ENCODE measurements at places on chromosomes 16 and 17. TPM values are rescaled to one million over a fixed set of nuclear protein-coding genes. Genes with fewer than 3 reads are reported as not detected.
A peak's percentile ranks its signal among the peaks of the same experiment; 100 is the strongest.

DNA sequence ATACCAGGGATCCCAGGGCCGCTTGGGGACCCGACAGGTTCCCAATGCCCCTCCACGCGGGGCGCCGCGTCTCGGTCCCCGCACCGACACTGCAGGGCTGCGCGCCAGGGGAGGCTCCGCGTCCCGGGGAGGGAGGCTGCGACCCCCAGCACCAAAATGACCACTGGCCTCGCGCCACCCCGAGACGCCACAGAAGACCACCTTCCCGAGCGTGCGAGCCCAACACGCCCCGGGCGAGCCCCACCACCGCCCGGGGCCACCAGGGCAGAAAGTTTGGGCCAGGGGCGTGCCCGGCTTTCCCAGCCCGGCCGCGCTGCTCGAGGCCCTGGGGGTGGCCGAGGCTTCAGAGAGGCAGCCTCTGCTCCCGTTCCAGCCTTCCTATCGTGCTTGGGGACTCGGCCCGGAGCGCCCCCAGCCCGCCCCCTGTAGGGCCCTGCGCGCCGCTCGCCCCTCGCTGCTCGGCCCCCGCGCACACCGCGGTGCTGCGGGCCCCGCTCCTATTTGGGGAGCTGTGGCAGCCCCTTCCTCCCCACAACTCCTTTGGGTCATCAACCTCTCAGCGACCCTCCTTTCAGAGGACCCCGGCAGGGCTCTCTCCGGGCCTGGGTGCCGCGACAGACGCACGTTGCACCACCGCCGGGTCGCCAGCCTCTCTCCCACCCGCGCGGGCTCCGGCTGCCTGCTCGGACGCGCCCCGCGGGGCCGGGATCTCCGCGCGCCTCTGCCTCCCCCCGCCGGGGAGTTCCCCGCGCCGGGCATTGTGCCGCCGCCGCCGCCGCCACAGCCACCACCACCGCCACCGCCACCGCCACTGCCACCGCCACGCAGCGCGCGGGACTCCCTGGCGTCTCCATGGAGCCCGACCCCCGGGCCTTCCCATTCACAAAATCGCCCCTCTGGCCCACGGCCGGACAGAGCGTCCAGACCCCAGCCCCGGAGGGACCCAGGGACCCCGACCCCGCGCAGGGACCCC lies 892 bp downstream of the RBFOX3 start:
- DNase-seq = no peak

DNA sequence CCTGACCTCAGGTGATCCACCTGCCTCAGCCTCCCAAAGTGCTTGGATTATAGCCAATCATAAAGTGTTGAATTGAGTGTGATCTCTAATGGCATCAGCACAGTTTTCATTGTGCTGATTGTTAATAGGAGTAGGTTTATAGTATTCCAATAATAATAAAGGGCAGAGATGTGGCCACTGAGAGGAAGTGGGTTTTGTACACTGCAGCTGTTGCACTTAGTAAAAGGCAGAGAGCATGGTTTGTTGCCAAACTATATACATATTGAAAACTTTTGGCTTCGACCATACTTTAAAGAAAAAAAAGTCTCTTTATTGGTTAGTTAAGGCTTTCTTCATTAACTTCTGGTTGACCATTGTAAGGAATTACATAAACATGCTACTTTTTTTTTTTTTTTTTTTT lies 185.9 kb downstream of the CDK5R1 start:
- DNase-seq = no peak

DNA sequence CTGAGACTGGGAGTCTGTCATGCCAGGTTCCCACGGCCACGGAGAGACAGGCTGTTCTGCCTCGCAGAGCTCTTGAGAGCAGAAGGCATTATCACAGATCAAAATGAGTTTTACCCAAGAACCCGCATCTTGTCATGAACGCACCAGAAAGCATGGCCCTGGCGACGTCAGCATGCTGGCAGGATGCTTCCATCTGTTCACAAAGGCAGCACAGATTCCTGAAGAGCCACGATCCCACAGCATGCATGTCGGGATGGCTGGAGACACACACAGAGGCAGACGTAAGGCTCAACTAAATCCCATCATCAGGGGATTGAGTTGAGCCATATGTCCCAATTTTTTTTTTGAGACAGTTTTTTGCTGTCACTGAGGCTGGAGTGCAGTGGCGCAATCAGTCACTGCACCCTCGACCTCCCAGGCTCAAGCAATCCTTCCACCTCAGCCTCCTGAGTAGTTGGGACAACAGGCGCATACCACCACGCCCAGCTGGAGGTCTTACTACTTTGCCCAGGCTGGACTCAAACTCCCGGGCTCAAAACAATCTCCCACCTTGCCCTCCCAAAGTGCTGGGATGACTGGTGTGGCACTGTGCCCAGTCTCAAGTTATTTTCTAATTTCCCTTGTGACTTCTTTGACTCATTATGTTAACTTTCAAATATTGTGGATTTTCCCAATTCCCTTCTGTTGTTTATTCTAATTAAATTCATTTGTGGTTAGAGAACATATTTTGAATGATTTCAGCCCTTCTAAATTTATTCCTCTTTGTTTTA lies 11.1 kb downstream of the FANCA start:
- DNase-seq = no peak

DNA sequence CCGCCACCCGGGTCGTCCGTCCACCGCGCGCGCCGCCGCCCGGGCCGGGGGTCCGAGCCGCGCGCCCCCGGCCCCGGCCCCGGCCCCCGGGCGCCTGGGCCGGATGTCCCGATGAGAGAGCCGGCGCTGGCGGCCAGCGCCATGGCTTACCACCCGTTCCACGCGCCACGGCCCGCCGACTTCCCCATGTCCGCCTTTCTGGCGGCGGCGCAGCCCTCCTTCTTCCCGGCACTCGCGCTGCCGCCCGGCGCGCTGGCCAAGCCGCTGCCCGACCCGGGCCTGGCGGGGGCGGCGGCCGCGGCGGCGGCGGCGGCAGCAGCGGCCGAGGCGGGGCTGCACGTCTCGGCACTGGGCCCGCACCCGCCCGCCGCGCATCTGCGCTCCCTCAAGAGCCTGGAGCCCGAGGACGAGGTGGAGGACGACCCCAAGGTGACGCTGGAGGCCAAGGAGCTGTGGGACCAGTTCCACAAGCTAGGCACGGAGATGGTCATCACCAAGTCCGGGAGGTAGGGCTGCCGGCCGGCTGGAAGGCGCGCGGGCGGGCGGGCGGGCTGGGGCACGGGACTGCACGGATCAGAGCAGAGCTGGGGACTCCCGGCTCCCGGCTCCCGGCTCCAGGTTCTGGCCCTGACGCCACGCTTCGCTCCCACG lies 548 bp downstream of the TBX2 start:
- no peak for DNase-seq

DNA sequence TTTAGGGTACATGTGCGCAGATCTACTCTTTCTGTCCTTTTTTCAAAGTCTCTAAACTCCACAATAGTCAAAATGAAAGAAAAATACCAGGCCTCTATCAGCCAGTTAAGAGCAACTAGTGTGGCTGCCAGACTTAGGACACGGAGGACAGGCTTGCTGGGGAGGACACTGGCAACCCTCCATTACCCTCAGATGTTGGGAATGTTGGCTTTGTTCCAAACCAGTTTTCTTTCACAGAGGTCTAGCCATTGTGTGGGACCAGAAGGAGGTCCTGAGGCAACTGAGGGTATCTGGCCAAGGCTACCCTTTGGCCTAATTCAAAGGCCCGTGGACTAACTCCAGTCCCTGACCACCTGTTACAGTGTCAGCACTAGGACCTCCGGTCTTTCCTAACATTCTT lies 51.2 kb upstream of the MED9 start:
- no peak for DNase-seq

The TSNAXIP1 gene
- polyA plus RNA-seq = 1.5 TPM

The C16orf92 gene
- not detected for polyA plus RNA-seq

GRCh38 chr17:34364751-34365150 lies 1.7 kb upstream of the CCL1 start:
- DNase-seq = no peak

DNA sequence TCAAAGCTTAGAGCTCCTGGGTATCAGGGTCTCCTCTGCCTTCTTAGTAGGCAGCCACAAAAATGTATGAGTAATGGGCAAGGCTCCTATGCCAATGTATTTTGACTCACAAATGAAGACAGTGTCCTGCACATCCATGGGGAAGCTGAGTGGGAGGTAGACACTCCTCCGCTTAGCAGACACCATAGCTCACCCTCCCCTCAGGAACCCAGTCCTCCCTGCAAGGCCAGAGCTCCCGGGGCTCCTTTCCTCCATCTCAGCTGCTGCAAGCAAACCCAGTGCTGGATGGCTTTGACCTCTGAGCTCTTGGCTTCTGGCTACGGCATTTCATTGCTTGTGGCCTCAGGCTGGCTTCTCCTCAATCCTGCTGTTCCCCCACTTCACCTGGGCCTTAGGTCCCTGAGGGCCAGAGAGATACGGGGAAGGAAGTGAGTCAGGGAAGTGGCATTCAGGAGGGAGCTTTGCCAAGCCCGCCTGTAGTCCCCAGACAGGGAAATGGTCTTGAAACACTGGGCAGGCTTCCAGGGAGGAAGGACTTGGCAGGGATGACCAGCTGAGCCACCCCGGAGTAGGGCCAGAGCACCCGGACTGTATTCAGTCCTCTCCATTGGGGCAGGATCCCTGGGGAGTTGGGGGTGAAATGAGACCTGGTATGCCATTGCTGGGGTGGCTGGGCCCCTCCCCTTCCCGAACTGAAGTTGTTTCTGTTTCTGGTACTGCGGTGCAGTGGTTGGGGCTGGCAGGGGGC lies 4.5 kb downstream of the ABCC3 start:
- peak; percentile 60 for DNase-seq

DNA sequence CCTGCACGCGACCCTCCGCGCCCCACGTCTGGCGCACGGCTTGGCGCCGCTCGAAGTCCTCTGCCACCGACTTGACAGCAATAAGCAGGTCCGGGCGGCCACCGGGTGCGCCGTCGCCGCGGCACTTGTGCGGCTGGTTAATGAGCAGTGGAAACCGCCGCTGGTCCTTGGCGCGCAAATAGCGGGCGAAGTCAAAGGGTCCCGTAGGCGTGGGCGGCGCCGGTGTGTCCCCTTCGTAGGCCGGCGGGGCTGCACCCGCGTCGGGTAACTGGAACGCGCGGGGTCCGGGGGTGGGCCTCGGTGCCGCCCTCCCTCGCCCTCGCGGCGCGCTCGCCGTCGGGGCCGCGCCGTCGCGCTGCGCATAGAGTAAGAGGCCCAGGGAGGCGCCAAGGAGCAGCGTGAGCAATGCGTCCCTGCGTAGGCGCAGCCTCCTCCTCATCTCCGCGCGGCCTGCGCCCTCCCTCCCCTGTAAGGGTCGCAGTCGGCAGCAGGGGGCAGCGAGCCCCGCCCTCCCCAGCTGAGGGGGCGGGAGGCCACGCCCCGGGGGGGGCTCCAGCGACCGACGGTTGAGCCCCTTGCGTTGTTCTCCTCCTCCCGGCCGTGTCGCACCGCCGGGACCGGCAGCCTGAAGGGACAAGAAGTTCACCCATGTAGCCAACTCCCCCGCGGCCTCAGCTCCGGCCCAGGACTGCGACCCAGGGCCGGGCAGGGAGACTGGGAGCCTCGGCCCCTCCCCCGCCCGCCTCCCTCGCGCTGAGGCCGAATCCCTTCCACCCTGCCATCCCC lies 558 bp downstream of the B3GNT9 start:
- peak; percentile 54 for DNase-seq

GRCh38 chr17:66517336-66518009 lies 215.1 kb downstream of the PRKCA start:
- DNase-seq = no peak

GRCh38 chr17:80125656-80126448 lies 21.1 kb downstream of the EIF4A3 start:
- no peak for DNase-seq

The CASKIN2 gene
- polyA plus RNA-seq = 13.9 TPM

- DNase-seq = no peak
Observed at GRCh38 chr17:18257268-18257981, 1.1 kb downstream of the FLII start.

DNA sequence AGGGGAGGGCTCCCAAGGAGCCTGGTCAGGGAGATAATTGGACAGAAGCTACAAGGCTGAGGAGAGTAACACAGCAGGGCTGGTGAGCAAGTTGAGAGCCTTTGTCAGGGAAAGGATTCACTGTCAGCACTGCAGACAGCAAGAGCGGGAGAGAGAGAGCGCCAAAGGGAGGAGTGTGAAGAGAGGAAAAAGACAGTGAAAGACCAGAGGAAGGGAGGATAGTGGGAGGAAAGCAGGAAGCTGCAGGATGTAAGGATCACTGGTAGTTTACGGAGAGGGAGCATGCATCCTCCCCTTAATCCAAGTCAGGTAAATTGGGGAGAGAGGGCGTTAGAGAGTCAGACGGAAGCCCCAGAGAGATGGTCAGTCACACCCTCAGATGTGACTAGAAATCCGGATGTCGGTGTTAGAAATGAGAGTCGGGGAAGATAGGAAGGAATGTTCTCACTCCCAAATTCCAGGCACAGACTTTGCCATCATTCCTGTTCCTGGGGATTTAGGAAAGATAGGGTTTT lies 13.8 kb upstream of the SPOP start:
- DNase-seq = no peak

GRCh38 chr17:28216528-28216927 lies 102.5 kb upstream of the TMEM97 start:
- no peak for DNase-seq

GRCh38 chr16:85491798-85492294 lies 121.3 kb upstream of the GSE1 start:
- DNase-seq = no peak

The TERB1 gene
- polyA plus RNA-seq = 0.09 TPM

GRCh38 chr16:73000020-73000906 lies 47.7 kb downstream of the ZFHX3 start:
- DNase-seq = no peak

DNA sequence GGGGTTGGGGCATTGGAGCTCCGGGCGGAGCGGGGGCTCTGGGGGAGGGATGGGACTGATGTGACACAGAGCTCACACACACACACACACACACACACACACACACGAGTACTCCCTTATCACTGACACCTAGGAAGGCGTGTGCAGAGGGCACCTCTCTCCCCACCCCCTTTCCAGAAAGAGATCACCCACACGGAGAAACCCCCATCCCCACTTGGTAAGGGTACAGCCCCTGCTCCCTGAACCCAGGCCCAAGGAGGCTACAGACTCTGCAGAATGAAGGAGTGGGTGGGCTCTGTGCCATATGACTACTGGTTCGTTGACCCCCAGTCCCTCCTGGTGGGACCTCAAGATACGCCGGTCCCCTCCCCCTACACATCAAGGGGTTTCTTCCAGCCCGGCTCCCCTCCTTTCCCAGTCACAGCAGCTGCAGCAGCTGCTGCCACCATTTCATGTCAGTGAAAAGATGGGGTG lies 8.7 kb upstream of the ARHGAP23 start:
- no peak for DNase-seq

- no peak for DNase-seq
Observed at GRCh38 chr16:27287887-27288286, 19.3 kb upstream of the NSMCE1 start.

Measured in large intestine (tissue), 12 donors.